ENCODE measurements at places on chromosomes 12 and 14. TPM values are rescaled to one million over a fixed set of nuclear protein-coding genes. Genes with fewer than 3 reads are reported as not detected.

The RAD51AP1 gene
- 12.1 TPM for total RNA-seq

The DPPA3 gene
- not detected for total RNA-seq

The NR4A1 gene
- total RNA-seq, result 1.2 TPM

The OSBPL8 gene
- total RNA-seq, result 105 TPM

The DBX2 gene
- total RNA-seq, result under 0.01 TPM

The OR6C65 gene
- total RNA-seq, result not detected

The DLK1 gene
- total RNA-seq, result not detected

The MYO1H gene
- total RNA-seq, result not detected

The METTL1 gene
- total RNA-seq, result 8.1 TPM

The SYCP3 gene
- total RNA-seq, result 0.39 TPM

The TCTN1 gene
- 34.2 TPM for total RNA-seq

The SSTR1 gene
- under 0.01 TPM for total RNA-seq

The KRT7 gene
- 0.78 TPM for total RNA-seq

The CNTN1 gene
- total RNA-seq, result 0.39 TPM

The NANOG gene
- total RNA-seq, result not detected

The G2E3 gene
- 30.7 TPM for total RNA-seq

The FAIM2 gene
- 0.37 TPM for total RNA-seq

The LUM gene
- 67.2 TPM for total RNA-seq

The TBX5 gene
- 2.6 TPM for total RNA-seq

The CLEC4D gene
- not detected for total RNA-seq

The ATL1 gene
- total RNA-seq, result 5.5 TPM

The MYH7 gene
- total RNA-seq, result not detected

The NOXRED1 gene
- 0.37 TPM for total RNA-seq

The CELA1 gene
- not detected for total RNA-seq

The TAS2R43 gene
- 3.9 TPM for total RNA-seq

The GIT2 gene
- 36.4 TPM for total RNA-seq

The CKAP4 gene
- total RNA-seq, result 111 TPM

The EML5 gene
- not detected for total RNA-seq

The NKX2-1 gene
- not detected for total RNA-seq

The REM2 gene
- total RNA-seq, result not detected

The SLC4A8 gene
- total RNA-seq, result 1.5 TPM

The HOXC12 gene
- total RNA-seq, result not detected

The CFAP54 gene
- total RNA-seq, result 1.4 TPM

The HCAR3 gene
- total RNA-seq, result not detected

The FOXA1 gene
- not detected for total RNA-seq

The FAM181A gene
- not detected for total RNA-seq

The HRK gene
- under 0.01 TPM for total RNA-seq

The M6PR gene
- 154 TPM for total RNA-seq

The ARHGDIB gene
- 2.9 TPM for total RNA-seq

The HSPB8 gene
- 4.3 TPM for total RNA-seq

The TRIM9 gene
- total RNA-seq, result 0.59 TPM

The RAD9B gene
- total RNA-seq, result 0.59 TPM

The PLBD2 gene
- 37.5 TPM for total RNA-seq

The PCED1B gene
- 0.39 TPM for total RNA-seq

The SMCO2 gene
- total RNA-seq, result not detected

The GPATCH2L gene
- 30.1 TPM for total RNA-seq

The EXOC3L4 gene
- not detected for total RNA-seq

The FAM90A1 gene
- 0.20 TPM for total RNA-seq

The ZCCHC8 gene
- 19.9 TPM for total RNA-seq

The KCNH3 gene
- total RNA-seq, result under 0.01 TPM

The PTCSC3 gene
- not detected for total RNA-seq

The MTA1 gene
- total RNA-seq, result 58.8 TPM

The KRT1 gene
- not detected for total RNA-seq
